ENCODE measurements at places on chromosomes 3 and 15. TPM values are rescaled to one million over a fixed set of nuclear protein-coding genes. Genes with fewer than 3 reads are reported as not detected.
A peak's percentile ranks its signal among the peaks of the same experiment; 100 is the strongest.

DNA sequence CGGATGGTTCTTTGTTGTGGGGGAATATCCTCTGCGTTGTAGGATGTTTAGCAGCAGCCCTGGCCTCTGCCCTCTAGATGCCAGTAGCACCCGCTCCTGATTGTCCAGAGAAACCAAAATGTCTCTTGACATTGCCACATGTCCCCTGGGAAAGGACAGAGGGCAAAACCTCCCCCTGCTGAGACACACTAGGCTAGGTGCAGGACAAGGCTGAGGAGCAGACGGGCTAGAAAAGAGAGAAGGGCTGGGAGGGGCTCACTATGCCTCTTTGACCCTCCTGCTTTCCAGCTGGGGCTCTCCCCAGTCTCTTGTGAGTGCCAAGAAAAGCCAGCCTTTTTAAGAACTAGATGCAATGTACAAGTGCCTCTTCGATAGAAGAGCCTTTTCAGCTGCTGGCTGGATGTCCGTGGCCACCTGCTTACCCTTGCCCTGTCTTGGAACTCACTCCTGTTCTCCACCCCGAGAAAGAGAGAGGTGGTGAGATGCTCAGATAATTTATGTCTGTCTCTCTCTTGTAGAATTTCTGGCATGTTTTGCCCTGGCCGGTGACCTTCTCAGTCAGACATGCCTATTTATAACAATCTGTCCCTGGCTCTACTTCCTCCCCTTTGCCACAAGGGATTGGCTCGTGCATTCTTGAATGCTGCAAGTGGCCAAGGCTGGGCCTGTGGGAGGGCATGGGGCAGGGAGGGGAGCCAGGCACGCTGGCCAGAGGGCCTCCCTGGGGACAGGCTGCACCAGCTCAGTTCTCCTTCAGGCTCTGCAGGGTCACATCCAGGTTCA is 142.6 kb downstream of the RPLP1 start:
- H3K4me3 ChIP-seq, result no peak overlapping the region
- H3K27ac ChIP-seq, result peak overlapping the region; percentile 13
- H3K4me1 ChIP-seq, result peaks cover 12% of the 10 kb centered on the region

Gene XIRP1
- total RNA-seq, result 0.09 TPM

GRCh38 chr3:125375950-125376679 is 990 bp upstream of the ZNF148 start:
- H3K27me3 ChIP-seq, result no peaks in the 10 kb centered on the region
- no peaks in the 10 kb centered on the region for H3K4me1 ChIP-seq
- H3K27ac ChIP-seq, result peak overlapping the region; percentile 87
- H3K4me3 ChIP-seq, result peak overlapping the region; percentile 56
- DNase-seq, result no peak

DNA sequence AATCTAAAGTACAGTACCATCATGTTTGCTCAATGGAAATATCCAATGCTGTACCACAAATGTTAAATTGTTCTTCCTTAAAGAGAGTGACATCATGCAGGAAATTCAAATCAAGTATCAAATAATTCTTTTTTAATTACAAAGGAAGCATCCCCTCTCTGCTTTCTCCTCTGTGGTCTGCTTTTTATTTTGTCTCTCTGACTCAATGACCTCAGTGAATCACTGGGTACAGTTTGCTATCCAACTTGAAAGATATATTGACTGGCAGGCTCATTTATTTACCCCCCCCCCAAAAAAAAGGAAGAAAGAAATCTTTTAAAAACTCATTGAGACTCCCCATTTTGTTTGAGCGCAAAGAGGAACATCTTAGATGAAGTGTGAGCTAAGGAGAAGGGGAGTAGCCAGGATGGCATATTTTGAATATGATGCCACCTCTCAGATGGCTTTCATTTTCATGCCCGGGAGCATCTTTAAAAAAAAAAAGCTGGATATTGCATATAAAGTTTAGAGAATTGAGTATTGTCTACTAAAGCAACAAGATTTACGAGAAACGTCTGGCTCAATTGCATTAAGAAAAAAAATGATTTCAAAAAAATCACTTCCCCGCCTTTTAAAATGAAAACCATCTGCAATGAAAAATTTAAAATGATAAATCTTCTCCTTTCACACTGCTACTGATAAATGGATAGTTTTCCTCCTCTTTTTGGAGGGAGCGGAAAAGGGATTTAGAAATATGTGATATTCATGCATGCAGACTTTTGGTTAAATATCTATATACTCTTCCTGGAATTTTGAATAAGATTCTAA is 307.1 kb upstream of the DPH6 start:
- H3K27ac ChIP-seq, result no peak overlapping the region
- no peaks in the 10 kb centered on the region for H3K27me3 ChIP-seq
- H3K4me3 ChIP-seq, result no peak overlapping the region

DNA sequence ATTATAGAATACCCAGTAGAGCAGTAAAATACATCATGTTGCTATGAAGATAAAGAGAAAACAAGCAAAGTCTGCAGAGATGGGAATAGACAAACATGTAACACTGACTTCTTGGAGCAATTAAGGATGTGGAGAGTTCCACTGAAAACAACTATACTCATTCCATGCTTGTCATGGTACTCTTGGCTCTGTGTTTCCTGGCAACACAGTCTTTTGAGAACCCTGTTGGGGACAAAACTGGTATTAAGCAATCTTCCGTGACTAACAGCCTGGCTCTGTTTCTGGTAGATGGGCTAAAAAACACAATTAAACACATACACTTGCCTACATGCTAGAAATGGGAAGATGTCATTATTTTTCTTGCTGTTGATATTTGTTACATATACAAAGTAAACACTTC is 1212.3 kb upstream of the GBE1 start:
- H3K27ac ChIP-seq, result no peak overlapping the region
- no peaks in the 10 kb centered on the region for H3K4me1 ChIP-seq
- no peaks in the 10 kb centered on the region for H3K27me3 ChIP-seq
- no peak for DNase-seq
- H3K4me3 ChIP-seq, result no peak overlapping the region

Measured in kidney (tissue), 22 donors.